ENCODE measurements at places on chromosomes 6 and 20. TPM values are rescaled to one million over a fixed set of nuclear protein-coding genes. Genes with fewer than 3 reads are reported as not detected.

GRCh38 chr6:89022798-89023197 is 57.8 kb upstream of the PNRC1 start:
- no peaks in the 10 kb centered on the region for H3K36me3 ChIP-seq
- peak overlapping the region; percentile 76 for H3K27ac ChIP-seq
- no peak for DNase-seq
- no peaks in the 10 kb centered on the region for H3K27me3 ChIP-seq

DNA sequence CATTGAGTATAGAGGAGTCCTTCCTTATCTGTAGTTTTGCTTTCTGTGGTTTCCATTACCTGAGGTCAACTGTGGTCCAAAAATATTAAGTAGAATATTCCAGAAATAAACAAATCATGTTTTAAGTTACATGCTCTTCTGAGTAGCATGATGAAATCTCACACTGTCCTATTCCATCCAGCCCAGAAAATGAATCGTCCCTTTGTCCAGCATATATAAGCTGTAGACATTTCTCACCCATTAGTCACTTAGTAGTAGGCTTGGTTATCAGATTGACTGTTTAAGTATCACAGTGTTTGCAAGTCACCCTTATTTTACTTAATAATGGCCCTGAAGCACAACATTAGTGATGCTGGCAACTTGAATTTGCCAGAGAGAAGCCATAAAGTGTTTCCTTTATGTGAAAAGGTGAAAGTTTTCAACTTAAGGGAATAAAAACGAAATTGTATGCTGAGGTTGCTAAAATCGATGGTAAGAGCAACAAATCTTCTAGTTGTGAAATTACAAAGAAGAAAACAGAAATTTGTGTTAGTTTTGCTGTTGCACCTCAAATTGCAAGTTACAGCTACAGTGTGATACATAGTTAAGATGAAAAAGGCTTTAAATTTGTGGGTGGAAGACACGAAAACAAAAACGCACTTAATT is 198.6 kb upstream of the SIM1 start:
- H3K27ac ChIP-seq, result no peak overlapping the region
- no peaks in the 10 kb centered on the region for H3K27me3 ChIP-seq

The PNRC1 gene
- total RNA-seq, result 290 TPM

DNA sequence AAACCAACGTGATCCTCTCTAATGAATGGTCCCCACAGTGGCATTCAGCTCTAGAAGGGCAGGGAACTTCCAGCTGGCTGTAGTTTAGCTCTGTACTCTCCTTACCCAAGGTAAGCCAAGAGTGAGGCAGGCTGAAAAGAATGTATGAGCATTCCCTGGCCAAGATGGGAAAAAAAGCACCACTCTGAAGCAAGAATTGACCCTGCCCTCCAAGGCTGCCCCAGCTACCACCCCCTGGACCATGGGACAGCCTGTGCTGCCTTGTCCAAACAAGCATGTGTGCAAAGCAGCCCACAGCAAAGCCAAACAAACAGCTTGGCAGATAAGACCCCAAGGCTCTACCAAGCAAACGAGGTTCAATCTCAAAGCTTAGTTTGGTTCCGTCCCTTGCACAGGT is 73.9 kb downstream of the GFOD1 start:
- H3K27me3 ChIP-seq, result no peaks in the 10 kb centered on the region
- H3K36me3 ChIP-seq, result no peaks in the 10 kb centered on the region
- H3K4me1 ChIP-seq, result no peaks in the 10 kb centered on the region
- peak; percentile 31 for DNase-seq

- no peaks in the 10 kb centered on the region for H3K36me3 ChIP-seq
- H3K27ac ChIP-seq, result no peak overlapping the region
- no peak for DNase-seq
- H3K4me1 ChIP-seq, result peaks cover 7% of the 10 kb centered on the region
Measured at GRCh38 chr20:50642288-50642803, 49.0 kb downstream of the RIPOR3 start.

DNA sequence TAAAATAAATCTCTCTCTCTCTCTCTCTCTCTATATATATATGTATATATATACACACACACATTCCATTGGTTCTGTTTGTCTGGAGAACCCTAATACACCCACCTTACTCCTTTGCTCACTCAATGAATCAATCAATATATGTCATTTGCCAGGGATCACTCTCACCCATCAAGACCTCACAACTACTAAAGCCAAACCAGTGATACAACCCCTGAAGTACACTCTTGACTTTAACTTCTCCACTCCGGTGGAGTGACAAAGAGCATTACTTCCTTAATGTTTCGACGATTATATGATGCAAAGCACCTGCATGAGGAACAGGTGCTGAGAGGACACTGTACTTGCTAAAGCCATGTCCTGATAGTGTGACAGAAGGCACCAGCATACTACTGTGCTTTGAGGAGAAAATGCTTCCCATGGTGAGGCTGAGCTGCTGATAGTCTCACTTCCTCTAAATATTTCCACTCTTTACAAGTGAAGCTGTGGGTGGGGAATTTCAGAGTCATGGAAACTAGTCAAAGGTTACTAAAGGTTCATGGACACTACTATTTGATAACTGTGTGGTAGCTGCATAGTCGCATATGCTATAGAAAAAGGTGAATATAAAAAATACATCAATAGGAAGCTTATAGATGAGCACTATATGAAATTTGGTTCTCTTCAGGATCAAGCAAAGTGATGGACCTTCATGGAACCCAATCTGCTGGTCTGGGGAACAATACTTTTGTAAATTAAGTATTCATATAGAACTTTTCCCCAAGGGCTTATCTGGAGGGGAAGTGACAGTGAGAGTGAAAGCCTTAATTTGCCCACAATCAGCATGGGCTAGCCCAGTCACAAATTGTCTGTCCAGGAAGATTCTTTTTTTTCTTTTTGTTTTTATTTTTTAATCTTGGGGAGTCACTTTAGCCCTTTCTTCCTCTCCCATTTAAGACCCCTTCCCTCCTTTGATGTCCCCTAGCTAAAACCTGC is 141.9 kb upstream of the NEDD9 start:
- no peaks in the 10 kb centered on the region for H3K27me3 ChIP-seq
- no peak overlapping the region for H3K27ac ChIP-seq
- DNase-seq, result no peak
- H3K4me1 ChIP-seq, result no peaks in the 10 kb centered on the region
- no peak overlapping the region for H3K4me3 ChIP-seq
- H3K36me3 ChIP-seq, result no peaks in the 10 kb centered on the region

DNA sequence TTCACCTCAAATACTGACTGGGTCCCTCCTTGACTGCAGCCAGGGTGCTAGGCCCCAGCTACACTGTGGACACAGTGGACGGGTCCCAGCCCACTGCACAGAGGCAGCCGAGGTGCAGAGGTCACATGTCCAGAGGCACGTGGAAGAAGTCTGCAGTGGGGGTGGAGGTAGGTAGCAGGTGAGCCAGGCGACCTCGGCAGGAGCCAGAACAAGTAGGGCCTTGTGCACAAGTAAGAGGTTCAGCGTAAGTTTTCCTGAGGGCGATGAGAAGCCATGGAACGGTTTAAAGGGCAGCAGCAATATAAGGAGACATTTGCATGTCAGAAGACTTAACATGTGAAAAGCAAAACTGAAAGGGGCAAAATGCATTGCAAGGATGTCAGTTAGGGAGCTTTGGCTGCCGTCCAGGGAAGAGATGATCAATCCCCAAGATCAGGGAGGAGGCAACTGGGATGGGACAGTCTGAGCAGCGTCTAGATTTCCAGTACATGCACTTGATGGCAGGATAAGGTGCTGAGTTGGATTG is 49.7 kb upstream of the SNX9 start:
- H3K36me3 ChIP-seq, result no peaks in the 10 kb centered on the region
- no peak overlapping the region for H3K27ac ChIP-seq
- H3K4me1 ChIP-seq, result no peaks in the 10 kb centered on the region
- no peak overlapping the region for H3K4me3 ChIP-seq
- no peak for DNase-seq
- no peaks in the 10 kb centered on the region for H3K27me3 ChIP-seq

The HNF4A gene
- total RNA-seq, result not detected

GRCh38 chr20:6715401-6715941 is 52.0 kb upstream of the BMP2 start:
- H3K4me1 ChIP-seq, result no peaks in the 10 kb centered on the region
- no peak for DNase-seq
- no peak overlapping the region for H3K27ac ChIP-seq
- no peak overlapping the region for H3K4me3 ChIP-seq
- no peaks in the 10 kb centered on the region for H3K27me3 ChIP-seq
- no peaks in the 10 kb centered on the region for H3K36me3 ChIP-seq
